Cerebellar cortex (tissue), 1 donor: ENCODE measurements at places on chromosomes 1 and 21.

DNA sequence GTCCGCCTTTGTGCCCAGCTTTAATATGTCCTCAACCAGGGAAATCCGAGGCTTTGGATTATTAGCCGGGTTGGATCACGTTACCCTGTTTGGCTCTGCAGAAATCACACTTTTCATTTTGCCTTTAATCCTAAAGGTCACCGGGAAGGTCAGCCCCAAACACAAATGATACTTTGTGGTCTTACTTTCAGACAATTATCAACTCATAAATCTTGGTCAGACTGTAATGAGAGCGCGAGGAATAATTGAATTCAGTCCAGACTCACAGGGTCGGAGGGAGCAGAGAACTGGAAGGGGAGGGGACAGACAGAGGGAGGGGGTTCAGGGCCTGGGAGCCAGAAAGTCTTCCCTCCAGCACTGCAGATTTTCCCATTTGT, 91.7 kb upstream of the NFIA start:
- no peak for DNase-seq

- no peak for DNase-seq
These were observed 1.4 kb downstream of the PI4KB start for GRCh38 chr1:151325646-151326429.

DNA sequence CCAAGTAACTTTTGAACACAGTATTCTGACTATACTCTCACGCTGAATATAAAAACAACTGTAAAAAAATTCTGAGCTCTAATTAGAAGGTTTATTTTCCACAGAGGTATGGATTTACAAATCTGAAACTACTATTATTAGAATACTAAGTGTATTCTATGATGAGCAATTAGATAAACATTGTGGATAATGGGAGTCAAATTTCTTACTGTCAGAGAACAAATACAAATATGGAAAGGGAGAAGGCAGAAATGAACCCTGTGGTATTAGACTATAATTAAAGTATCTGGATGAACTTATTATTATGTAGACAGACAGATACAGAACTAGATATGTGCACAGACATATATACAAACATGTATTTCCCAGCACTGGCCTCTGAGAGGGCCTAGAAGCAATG, 22.6 kb downstream of the ALDH9A1 start:
- no peak for DNase-seq

DNA sequence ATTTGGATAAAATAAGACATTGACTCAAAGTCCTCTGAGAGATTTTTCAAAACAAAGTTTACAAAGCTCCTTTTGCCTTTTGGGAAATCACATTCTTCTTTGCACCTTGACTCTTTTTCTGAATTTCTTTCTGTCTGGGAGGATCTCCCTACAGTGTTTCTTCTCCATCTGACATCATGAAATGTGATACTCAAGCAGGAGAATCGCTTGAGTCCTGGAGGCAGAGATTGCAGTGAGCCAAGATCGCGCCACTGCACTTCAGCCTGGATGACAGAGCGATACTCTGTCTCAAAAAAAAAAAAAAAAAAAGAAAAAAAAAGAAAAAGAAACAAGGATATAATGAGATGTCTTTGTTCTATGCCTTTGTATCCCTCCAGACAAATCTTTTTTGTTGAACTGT, 13.3 kb upstream of the GRIK1 start:
- no peak for DNase-seq

GRCh38 chr1:208218237-208219097, 25.7 kb downstream of the PLXNA2 start:
- no peak for DNase-seq

- DNase-seq = no peak
These were observed 169.0 kb downstream of the CHRM3 start for GRCh38 chr1:239555350-239555749.

GRCh38 chr1:100881687-100882086, 13.0 kb downstream of the EXTL2 start:
- no peak for DNase-seq

DNA sequence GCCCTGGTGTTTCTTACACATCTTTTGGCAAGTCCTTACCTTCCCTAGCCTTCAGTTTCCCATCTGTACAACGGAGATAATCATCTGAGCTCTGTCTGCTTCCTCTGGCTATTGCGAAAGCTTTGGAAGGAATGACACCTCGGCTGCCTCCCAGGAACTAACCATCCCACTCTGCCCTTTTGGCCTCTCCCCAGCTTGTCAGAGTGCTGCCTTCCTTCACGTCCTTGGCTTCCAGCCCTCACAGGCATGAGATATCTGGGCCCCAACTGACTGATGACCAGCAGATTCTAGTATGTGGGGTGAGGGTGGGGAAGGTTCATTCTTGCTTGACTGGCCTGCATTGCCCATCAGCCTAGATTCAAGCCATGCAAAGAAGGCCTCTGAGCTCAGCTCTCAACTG, 253.1 kb upstream of the FGGY start:
- DNase-seq = no peak

- no peak for DNase-seq
These were observed 71.4 kb upstream of the PPP2R5A start for GRCh38 chr1:212213784-212214183.

GRCh38 chr1:198893141-198893540, 254.3 kb downstream of the PTPRC start:
- no peak for DNase-seq

DNA sequence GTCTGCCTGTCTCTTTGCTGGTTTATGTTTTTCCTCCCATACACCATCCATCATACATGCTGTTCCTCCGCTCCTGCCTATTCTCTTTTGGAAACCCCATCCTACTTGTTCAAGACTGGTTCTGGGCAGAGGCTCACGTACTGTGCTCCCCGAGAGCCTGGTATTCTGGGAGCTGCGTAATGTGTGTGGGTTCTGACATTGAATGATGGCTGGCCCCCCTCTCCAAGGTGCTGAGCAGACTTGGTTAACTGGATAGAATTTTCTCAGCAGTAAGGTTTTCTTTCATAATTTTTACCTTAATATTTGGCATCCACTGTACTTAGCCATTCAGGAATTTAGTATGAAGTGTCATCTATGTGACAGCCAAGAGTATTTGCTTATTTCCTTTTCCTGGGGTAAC, 26.6 kb downstream of the COQ8A start:
- no peak for DNase-seq

DNA sequence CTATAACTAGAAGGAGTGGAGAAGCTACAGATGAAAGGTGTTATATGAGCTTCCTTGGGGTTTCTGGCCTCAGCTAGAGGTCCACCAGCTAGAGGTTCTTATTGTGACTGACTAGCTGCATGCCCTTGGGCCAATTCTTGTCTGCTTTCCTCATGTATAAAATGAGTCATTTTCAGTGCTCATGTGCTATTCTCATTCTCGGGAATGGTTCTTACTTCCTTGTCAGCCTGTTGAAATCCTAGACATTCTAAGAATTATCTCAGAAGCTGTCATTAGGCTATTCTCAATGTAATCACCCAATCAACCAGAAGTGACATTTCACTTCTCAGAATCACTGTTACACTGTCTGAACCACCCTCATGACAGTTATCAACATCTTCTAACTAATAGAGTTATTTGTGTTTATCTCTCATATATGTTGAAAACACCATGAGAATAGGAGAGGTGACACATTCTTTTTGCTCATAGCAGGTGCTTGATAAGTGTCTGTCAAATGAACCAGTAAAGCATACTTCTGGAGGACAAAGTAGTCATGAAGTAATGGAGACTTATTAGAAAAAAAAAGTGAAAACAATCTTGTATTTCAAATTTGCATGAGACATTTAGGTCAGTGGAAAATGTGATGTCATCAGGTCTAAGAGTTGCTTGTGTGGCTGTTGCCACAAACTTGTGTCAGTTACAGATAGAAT, 122.8 kb upstream of the IVNS1ABP start:
- DNase-seq = no peak

DNA sequence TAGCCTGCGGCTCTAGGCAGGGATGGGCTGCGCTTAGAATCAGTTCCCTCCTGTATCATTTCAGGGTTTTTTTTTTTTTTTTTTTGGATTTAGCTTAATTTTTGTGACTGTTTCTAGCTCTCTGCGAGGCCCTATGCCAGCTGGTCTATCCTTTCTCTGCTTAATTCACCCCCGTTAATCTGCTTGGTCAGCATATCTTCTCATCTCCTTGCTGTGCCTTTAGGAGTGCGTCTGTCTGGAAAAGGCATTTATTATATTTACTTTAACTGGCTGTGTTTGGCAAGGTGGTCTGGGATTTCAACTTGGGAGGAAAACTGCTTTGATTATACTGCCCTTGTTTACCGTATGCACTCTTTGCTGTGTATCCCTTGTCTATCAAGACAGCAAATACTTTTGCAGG, 184.8 kb upstream of the KIAA0040 start:
- DNase-seq = no peak

DNA sequence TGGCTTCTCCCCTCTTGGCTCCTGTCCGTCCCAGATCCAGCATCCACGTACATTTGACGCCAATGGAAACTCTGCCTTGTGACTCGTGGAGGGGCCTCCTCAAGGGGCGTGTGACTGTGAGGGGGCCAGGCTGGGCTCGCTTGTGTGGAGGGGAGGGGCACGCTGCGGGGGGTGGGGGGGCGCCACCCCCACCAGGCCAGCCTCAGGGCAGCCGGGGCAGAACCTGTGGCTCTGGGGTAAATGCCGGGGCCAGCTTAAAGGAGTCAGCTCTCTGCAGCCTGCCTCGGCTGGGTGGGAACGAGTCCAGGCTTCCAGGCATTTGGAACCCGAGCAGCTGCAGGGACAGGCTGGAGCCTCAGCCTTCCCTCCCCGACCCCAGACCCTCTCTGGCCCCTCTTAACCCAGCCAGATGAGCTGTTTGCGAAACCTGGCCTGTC, 94.1 kb downstream of the SIK1 start:
- DNase-seq = no peak

DNA sequence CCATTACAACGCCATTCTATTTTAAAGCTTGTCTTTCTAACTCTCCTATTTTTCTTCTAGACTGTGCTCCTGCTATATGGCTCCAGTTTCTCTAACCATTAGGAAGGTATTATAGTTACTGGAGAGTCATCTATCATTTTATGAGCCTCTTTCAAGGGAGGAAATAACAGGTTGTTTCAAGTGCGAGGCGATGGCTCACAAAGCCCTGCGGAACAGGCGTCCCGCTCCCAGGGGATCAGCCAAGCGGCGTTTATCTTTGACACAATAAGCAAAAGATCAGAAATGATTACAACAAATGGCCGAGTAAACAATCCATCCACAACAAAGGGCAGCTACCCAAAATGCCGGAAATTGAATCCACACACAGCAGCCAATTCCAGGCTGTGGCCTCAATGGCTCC, 249.5 kb upstream of the POU3F1 start:
- DNase-seq = no peak

DNA sequence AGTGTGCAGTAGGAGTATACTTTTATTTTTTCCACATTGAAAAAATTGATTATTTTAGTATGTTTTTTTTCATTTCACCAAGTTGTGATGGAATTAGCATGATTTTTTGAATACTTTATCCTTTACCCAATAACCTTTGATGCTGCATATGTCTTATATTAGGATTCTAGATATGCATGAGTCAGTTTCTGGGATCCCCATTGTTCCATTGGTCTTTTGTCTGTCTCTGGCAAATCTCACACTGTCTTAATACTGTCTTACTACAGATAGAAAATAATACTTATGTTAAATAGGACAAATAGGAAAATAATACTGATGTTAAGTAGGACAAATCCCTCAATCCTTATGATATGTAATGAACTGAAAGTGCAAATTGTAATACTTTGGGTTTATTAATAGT, 54.3 kb upstream of the ASB17 start:
- no peak for DNase-seq

DNA sequence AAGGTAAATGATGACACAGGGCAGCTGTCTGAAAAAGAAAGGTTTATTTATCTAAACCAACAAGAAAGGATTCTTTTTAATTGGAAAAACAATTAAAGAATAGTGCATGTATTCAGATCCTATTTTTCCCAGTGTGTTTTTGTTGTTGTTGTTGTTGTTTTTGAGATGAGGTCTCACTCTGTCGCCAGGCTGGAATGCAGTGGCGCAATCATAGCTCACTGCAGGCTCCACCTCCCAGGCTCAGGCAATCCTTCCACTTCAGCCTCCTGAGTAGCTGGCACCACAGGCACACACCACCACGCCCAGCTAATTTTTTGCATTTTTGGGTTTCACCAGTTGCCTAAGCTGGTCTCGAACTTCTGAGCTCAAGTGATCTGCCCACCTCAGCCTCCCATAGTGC, 22.1 kb downstream of the NEK2 start:
- DNase-seq = no peak

DNA sequence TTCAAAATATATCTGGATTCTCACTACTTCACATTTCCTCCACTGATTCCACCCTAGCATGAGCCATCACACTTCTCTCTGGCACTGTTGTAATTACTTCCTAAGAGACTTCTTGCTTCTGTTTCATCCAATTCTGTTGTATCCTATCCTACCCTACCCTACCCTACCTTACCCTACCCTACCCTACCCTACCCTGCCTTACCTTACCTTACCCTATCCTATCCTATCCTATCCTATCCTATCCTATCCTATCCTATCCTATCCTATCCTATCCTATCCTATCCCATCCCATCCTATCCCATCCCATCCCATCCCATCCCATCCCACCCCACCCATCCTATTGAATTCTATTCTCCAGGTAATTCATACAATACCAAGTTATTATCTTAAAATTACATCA, 29.7 kb downstream of the KCNA2 start:
- no peak for DNase-seq

GRCh38 chr1:152252157-152252556, 28.2 kb upstream of the HRNR start:
- no peak for DNase-seq

- no peak for DNase-seq
These were observed 22.4 kb downstream of the URB2 start for GRCh38 chr1:229648406-229648805.

GRCh38 chr1:154410185-154410827, 5.2 kb downstream of the IL6R start:
- no peak for DNase-seq

- DNase-seq = no peak
These were observed 14.8 kb upstream of the TMEM222 start for GRCh38 chr1:27306892-27307761.

- no peak for DNase-seq
These were observed 46.8 kb downstream of the MACO1 start for GRCh38 chr1:25477448-25478034.

DNA sequence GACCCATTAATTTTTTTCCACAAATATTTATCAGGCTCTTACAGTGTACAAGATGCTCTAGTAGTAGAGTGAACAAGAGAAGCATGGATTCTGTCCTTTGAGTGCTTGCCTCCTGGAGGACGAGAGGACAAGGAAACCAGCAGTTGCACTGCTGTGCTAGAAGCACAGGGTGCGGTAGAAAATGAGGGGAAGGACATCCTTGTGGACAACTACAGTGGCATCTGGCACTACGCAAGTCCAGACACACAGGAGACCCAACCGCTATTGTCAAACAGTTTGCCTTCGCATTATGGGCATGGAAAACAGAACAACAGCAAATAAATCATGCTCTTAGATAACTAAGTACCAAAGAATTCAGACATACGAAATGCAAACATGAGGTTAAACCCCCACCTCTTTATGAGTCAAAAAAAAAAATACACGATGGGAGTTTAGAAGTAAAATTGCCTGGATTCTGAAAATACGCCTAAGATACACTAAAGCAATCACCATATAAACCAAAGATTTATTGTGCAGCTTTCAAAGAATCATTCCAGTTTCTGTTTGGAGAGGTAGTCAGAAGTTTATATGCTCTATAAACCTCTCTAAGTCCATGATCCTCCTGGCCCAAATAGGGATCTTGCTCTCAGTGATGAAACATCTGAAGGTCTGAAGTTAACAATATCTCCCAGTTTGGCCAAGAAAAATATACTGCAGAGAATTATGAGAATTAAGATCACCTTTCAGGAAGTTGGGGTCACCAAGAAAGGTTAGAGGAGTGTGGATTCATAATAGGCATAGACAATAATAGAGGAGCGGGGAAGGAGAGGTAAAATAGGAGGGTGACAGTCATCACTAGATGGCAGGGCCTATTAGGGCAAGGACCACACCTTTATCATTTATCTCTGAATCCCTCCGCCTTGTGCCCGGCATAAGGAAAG, 307.8 kb downstream of the NFIA start:
- DNase-seq = no peak
